ENCODE measurements at places on chromosomes 12 and 14.
A peak's percentile ranks its signal among the peaks of the same experiment; 100 is the strongest.

DNA sequence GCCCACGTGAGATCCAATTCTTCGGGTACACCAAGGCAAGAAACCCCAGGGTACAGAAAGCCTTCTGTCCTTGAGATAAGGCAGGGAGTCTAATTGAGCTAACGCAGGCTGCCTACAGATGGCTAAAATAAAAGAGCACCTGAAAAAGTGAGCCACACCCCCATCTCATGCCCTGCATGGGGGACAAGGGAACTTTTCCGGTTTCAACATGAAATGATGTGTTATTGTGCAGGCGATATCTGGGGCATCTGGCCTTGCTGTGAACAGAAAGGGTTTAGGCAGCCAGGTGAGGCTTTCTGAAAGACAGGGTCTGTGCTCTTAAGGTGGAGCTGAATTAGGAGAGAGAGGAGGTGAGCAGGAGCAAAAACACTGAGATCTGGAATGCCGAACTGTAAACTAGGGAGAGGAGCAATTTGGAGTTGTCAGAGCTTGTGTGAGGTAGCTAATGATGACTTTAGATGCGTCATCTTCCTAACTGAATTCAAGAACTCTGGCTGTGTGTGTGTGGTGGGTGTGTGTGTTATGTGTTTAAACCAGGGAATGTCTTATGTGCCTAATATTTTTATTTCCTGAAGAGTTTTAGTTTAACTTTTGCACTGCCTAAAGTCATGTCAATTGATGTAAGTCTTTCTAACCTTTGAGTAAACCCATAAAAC, 20.1 kb upstream of the LDHB start:
- DNase-seq, result no peak

DNA sequence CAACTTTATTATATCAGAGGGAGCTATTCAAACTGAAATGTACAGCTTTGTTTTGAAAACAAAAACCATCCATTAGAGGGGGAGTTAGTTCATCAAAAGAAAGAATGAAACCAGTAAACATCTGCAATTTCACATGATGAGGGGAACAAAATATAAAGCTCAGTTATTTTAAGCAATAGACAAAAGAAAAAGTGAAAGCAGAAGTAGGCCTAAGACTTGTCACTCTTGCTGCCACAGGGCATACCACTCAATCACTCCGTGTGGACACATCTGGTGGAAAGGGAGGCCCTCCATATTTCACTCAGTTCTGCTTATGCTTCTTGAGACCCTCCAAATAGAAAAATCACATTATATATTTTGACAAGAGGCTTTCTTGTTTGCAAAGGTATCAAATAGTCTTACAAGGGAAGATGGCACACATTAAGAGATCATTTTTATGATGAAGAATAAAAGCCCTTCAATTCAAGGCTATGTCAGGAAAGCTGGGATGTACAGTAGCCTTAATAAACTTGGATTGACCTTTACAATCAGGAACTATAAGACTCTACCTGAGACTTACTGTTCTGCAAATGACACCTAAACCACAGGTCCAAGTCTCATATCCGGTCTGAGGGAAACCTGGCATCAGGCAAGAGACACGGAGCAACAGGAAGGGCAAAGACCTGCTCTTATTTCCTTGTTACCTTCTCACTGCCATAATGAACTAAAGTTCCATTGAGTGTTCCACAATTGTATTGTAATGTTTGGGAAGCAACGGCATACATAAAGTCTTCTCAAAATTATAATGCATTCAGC, 222.5 kb upstream of the GRIP1 start:
- DNase-seq, result no peak

DNA sequence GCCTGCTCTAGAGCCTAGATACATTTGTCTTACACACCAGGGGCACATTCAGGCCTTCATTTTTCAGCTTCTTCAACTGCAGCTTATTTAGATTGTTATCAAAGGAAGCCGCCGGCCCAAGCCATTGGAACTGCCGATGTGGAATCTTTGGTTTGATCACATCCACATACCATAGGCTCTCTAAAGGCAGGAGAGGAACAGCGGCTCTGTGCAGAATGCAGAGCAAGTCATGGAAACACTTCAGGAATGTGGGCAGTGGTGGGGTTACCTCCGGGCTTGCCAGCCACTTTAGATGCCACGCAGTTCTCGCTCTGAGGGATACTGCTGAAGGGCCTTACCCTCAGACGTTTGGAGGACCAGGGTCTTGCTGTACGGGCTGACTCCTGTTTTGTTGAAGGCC, 53.4 kb upstream of the PYGL start:
- DNase-seq, result no peak

- no peak for DNase-seq
Observed at GRCh38 chr12:108613548-108613947, 15.7 kb upstream of the TMEM119 start.

- no peak for DNase-seq
Observed at GRCh38 chr12:93157279-93157678, 220.4 kb upstream of the NUDT4 start.

- no peak for DNase-seq
Observed at GRCh38 chr14:69288011-69288771, 28.2 kb downstream of the GALNT16 start.

DNA sequence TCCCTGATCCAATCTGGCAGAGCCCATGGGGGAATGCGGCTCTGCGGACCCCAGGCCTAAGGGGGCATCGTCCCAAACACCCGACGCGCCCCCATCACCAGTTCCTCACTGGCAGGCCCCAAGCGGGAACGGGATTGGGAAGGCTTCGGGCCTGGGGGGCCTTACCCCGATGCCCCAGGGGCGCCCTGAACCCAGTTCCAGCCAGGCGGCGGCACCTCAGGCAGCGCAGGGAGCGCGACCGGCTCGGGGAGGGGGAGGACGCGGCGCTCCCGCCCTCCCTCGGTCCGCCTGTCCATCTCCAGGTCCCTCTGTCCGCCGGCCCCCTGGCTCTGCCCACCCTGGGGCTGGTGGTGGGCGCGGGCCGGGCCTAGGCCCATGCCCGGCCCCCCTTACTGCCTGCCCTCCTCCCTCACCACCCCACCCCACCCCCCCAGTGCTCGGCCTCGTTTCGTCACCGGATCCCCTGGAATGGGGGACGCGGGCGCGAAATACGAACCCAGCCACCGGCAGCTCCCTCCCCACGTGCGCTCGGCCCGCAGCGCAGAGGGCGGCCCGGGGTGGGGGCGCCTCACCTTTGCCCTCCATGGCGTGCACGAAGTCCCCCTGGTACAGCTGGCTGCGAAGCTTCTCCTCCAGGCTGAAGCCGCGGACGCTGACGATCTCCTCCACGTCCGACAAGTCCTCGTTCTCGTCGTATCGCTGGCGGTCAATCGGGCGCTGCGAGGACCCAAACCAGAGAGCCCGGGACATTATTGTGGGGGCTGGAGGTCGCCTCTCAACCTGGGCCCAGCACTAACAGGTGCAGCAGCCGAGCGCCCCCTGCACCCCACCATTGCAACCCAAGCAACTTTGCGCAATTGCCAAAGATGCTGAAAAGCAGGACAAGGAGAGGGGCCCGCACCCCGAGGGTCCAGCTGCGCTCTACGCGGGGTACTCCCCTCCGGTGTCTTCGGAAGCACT, 2.3 kb downstream of the KDM2B start:
- no peak for DNase-seq

GRCh38 chr12:25245491-25245890, 5.2 kb downstream of the KRAS start:
- DNase-seq, result no peak

- DNase-seq, result no peak
Observed at GRCh38 chr14:95756751-95757150, 42.8 kb upstream of the TCL1A start.

GRCh38 chr14:75184039-75184438, 7.6 kb upstream of the TMED10 start:
- DNase-seq, result no peak

DNA sequence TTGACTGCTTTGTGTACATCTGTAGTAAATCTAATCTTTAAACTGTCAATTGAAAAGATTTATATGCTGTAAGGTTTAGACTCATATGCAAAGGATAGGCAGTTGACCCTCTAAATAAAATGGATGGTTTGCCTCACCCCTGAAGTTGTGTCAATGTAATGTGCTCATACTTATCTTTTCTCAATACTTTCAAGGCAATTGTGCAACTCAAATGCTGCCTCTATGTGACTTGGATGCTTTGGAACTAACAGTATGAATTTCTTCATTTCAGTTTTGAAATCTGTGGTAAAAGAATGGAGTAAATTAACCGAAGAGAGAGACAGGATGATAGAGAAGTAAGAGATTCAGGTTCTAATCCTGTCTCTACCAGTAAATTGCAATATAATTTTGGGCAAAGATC, 9.7 kb downstream of the PDE6H start:
- DNase-seq, result no peak

DNA sequence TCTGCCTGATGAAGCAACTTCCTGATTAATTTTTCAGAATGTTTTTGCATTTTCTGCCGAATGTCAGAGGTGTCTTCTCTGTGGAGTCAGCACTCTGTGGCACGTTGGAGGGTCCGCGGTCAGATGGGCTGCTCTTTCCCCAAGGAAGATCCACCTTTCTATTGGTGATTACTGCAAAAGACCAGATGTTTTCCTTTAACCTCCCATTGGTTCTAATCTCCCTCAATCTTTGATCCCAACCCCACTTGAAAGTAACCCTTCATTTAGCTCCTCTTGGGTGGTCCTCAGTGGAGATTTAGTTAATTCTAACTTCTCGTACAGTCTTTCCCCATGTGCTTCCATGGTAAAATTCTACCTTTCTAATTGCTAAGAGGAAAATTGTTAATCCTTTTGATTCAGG, 397.7 kb upstream of the DDHD1 start:
- DNase-seq, result no peak

DNA sequence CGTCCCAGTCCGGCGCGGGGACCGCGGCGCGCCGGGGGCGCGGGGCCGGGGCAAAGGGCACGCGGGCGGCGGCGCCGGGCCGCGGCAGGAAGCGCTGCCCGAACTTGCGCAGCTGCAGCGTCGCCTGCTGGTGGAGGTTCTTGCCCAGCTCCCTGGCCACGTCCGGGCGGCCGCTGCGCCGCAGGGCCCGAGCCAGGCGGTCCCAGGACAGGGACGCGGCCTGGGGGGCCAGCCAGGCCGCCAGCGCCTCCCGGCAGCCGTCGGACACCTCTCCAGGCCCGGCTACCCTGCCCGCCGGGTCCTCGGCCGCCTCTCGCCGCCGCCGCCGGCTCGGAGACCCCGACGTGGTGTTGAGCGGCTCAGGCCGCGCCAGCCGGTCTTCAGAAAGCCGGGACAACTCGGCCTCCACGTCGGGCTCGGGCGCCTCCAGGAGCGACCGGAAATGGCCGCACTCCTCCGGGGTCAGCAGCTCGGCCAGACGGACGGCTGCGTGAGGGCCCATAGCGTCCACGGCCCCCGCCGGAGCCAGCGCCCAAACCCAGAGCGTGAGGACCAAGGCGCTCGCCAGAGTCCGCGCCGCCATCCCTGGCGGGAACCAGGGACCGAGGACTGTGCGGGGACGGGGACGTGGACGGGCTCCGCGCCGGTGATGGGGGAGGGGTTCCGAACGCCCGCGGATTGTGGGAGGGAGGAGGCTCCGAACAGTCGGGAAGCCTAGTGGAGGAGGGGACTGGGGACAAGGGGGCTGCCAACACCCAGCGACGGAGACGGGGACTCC, 34.0 kb downstream of the FIGNL2 start:
- peak; percentile 57 for DNase-seq

GRCh38 chr12:93325855-93326254, 51.9 kb upstream of the NUDT4 start:
- no peak for DNase-seq

- DNase-seq, result no peak
Observed at GRCh38 chr14:99387880-99388279, 92.8 kb downstream of the SETD3 start.

- no peak for DNase-seq
Observed at GRCh38 chr12:131965073-131965472, 15.3 kb downstream of the EP400 start.

DNA sequence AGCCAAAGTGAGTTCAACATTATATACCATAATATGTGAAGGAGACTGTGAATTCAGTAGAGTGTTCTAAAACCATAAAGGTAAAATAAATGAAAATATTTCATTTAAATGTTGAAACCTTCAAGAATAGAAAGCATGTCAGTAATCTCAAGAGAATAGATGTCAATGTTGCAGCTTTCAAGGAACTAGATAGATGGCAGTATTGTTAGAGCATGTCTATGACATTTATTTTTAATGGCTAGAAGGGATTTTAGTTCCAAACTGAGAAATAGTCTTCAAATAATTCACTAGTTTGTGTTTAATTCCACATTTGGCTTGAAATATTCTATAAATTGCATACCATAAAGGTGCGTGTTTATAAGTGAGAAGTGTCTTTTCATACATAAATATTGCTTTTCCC, 326.5 kb downstream of the FLRT2 start:
- no peak for DNase-seq

DNA sequence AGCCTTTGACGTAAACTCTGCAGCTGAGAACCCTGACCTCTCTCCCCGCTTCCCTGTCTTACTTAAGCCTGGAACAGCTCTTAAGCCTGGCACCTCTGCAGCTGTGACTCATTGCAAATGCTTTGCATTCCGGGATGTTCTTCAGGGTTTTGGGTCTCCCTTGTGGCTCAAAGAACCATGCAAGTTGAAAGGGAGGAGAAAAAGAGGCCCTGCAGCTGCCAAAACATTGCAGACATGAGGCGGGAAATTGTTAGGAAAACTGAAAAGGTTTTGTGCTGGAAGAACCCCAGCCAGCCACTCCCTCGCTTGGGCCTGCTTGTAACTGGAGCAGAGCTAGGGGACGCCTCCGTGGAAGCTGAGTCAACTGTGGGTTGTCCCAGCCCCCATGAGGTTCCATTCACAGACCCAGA, 60.2 kb upstream of the FERMT2 start:
- DNase-seq, result no peak

DNA sequence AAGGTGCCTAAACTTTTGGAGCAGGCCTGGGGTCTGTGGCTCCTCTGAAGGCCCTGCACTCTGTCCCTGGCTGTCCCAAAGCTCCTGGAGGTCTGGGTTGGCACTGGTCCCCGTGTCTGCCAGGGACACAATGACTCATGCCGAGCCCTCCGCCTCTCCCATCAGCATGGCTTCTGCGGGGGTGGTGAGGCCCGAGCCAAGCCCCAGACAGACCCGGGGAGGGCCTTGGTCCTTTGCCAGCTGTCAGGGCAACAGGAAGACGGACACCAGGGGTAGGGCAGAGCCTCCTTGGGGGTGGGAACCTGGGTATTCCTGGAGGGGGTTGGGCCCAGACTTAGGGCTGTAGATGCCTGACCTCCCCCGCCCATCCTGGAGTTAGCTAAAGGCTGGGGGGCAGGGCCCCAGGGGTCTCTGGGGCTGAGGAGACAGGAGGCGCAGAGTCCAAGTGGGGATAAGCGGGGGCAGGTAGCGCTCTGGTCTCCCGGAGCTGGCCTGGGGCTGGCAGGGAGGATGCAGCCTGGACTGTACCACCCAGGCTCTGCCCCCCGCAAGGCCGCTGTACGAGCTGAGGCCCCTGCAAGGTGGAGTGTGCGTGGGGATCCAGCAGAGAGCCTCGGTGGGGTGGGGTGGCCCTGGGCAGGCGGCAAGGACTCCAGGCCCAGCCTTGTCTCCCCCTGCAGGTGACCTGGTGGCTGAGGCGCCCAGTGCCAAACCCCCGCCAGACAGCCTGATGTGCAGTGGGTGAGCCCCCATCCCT, 16.4 kb upstream of the PUS1 start:
- no peak for DNase-seq

GRCh38 chr14:76375947-76376404, at the start of gene ESRRB:
ESRRB (plus strand) TSS chr14:76376137; CDS start chr14:76376402, 265 bp downstream.
- no peak for DNase-seq

GRCh38 chr12:27573972-27574371, 50.0 kb downstream of the PPFIBP1 start:
- DNase-seq, result no peak

All from activated T-helper 2 cell treated with anti-CD3 and anti-CD28 coated beads, Interferon-gamma antibody, Interleukin-2, Interleukin-4, amounts not matched to agents 10 μg/mL and 5 μg/mL and 100 μg/mL, durations not matched to agents 14 hours and 24 hours and 36 hours (primary cell).